ENCODE measurements at places on chromosomes 5 and 9.
A peak's percentile ranks its signal among the peaks of the same experiment; 100 is the strongest.

GRCh38 chr5:135887881-135888614 is 7.6 kb downstream of the IL9 start:
- DNase-seq = peak; percentile 20

- no peak for DNase-seq
Observed at GRCh38 chr9:112699230-112699629, 18.7 kb downstream of the INIP start.

- DNase-seq = no peak
Observed at GRCh38 chr9:84002344-84002743, 21.7 kb downstream of the RMI1 start.

GRCh38 chr9:118594428-118594827 is 774.8 kb downstream of the BRINP1 start:
- DNase-seq = no peak

GRCh38 chr5:145942201-145942600 is 5.8 kb downstream of the SH3RF2 start:
- DNase-seq = no peak

DNA sequence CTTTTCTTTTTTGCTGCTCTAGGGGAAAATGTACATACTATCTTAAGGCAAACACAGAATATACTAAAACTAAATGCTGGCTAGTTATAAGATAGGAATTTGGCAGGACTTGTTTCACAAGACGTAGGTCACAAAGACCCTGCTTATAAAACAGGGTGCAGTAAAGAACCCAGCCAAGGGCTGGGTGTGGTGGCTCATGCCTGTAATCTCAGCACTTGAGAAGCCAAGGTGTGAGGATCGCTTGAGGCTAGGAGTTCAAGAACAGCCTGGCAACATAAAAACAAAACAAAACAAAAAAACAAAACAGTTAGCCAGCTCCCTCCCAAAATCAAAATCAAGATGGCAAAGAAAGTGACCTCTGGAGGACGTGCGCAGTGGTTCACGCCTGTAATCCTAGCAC is 49.5 kb upstream of the DENND4C start:
- DNase-seq = no peak
